Forelimb muscle (tissue), 1 donor: ENCODE measurements at places on chromosomes 3 and 15.
A peak's percentile ranks its signal among the peaks of the same experiment; 100 is the strongest.

DNA sequence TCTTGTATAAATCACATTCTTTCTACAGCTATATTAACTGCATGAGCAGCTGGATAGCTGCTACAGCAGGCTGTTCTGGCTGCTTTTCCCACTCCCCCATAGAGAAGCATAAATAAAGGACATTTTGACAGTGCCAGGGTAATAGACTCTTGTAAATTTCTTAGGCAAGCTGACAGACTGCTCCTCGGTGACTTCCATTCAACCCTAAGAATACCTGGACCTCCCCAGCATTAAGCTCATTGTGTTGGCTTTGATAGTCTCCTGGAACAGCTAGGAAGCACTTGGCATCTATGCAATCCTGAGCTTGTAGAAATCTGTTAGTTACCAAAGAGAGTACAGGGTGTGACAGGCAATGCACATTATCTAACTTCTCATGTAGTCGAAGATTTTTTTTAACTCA lies 475.4 kb downstream of the AGBL1 start:
- DNase-seq: peak; percentile 40

- DNase-seq: no peak
Observed at GRCh38 chr3:145384307-145384706, 776.7 kb downstream of the PLOD2 start.

DNA sequence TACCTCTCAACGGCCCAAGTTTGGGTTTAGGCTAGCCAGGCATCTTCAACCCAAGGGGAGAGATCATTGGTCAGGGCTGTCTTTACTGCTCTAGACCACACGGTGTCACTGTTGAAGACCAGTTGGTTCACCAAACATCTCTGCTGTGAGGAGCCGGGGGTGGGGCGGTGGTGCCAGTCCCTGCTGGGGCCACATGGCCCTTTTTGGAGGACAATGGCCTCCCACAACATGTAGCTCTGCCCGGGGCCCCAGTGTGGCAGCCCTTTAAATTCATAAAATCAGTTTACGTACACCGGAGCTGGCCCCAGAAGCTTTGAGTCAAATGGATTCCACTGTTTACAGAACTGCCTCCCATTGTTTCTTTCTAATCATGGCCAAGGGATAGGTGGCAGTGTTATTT lies 19.1 kb upstream of the TM4SF18 start:
- no peak for DNase-seq

DNA sequence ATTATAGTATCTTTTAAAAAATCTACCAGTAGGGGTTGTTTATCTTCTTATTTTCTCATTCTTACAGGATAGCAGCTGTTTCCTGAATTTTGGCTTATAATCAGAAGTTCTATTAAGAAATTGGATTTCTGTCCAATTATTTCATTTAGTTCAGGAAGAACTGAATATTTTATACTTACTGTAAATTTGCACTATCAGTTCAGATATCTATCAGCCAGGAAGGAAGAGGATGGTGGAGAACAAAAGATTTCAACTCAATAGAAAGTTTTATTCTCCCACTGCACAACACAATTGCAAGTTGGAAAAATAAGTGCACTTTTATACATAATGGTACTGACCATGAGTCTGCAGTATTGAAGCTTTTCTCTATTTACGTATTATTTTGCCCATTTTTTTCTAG lies 400.9 kb downstream of the PLOD2 start:
- no peak for DNase-seq

GRCh38 chr3:29189328-29189727 lies 91.5 kb upstream of the RBMS3 start:
- DNase-seq: no peak

DNA sequence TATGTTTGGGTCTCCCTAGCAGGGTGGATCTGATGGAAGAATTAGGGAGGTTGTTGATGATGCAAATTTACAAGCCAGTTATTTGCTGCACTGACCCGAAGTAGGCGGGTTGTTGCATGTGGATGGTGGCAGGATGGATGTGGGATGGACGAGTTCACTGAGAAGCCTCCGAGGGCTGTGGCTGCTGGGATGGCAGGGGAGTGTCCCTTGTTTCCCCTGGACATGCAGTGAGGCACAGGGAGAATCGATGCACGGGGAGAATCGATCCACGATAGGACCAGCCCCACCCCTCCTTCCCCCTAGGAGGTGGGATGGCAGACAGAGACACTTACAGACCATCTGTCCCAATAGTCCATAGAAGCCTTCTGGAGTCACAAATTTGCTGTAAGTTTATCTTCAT lies 31.0 kb upstream of the KLF13 start:
- DNase-seq: no peak

DNA sequence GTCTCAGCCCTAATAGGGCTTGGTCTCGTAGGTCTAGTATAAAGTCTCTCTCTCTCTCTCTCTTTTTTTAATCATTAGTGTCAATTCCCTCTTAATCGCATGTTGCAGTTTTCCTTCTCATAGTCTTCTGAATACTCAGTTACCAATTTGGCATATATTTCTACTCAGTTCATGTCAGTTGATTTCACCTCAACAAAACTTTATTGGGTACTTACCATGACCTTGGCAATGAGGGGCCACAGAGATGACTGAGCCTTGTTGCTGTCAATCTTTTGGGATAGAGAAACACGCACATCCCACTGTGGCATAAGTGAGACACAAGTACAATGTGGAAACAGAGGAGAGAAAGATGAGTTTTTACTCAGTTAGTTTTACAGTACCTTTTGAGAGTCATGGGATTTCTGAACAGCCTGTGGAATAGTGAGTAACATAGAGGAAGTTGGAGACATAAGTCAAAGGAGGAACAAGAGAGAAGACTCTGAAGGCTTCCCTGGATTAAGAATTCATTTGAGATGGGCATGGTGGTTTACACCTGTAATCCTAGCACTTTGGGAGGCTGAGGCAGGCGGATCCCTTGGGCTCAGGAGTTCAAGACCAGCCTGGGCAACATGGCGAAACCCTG lies 150.2 kb upstream of the CBLB start:
- DNase-seq: no peak

- no peak for DNase-seq
Observed at GRCh38 chr3:131221731-131222130, 159.8 kb upstream of the NUDT16 start.

DNA sequence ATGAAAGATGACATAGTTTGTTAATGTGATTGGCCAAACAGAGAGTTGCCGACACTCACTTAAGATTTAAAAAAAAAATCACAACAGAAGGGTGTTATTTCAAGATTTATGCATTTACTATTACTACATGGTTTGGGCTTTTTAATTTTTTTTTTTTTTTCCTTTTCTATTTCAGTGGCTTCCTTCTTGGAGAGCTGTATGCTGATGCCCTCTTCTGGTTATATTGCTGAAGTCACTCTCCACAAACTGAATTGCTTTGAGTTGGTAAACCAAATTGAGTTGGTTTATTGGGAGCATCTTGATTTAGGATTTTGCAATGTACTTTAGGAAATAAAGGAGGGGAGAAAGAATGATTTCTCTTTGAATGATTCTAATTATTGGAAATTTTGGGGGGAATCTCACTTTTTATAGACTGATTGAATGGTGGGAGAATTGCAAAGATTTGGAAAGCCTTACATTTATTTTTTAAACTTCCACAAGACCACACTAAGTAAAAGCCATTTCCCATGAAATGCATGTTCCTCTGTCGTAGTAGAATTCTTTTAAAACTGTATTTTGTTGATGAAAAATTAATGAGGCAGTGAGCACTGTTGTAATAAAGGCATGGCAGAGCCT lies 186.6 kb upstream of the FEZF2 start:
- DNase-seq: peak; percentile 6

DNA sequence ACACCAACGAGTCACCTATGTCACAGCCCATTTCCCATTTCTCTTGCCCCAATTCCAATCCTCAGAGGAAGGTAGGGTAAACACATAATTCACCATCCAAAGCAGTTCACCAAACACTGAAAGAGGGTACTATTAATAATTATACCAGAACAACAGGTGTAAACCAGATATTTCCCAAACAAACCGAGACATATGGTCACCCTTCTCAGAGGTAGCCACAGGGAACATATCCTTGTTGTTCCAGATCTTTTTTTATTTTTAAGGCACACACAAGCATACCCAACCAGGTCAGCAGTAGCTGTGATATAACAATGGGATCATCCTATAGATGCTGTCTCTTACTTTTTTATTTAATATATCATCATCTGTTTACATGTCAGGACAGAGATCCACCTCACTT lies 24.7 kb downstream of the MAGI1 start:
- no peak for DNase-seq

DNA sequence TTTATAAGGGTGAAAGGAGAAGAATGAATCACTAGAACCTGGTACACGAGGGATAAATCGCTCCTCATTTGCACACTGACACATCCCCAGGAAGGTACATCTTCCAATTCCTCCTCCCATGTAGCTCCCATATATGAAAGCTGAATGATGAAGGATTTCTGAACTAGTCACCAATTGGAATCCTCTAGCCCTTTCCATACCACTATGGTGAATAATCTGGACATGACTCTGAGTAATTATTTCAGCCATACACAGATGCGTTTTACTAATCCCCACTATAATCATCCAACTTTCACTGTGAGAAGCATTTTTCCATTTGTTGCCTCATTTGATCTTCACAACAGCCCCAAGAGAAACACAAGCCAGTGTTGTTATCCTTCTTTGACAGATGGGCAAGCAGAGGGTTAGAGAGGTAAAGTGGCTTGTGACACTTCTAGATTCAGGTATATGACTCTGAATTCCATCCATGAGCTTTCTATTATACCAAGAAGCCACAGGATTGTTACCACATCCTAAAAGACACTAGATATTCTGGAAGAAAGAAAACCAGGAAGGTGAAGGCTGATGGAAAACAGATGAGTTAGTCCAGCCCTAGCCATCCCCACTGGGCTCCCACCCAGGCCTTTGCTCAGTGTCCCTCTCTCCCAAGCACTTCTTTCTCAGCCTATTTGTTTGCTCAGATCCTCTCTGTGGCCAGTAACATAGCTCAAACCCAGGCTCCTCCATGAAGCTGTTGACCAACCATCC lies 22.2 kb upstream of the BCL6 start:
- no peak for DNase-seq

GRCh38 chr3:113002679-113003078 lies 11.9 kb downstream of the GTPBP8 start:
- no peak for DNase-seq

GRCh38 chr15:78737187-78737820 lies 74.0 kb downstream of the ADAMTS7 start:
- no peak for DNase-seq

GRCh38 chr3:133208184-133208583 lies 170.0 kb downstream of the TMEM108 start:
- no peak for DNase-seq

DNA sequence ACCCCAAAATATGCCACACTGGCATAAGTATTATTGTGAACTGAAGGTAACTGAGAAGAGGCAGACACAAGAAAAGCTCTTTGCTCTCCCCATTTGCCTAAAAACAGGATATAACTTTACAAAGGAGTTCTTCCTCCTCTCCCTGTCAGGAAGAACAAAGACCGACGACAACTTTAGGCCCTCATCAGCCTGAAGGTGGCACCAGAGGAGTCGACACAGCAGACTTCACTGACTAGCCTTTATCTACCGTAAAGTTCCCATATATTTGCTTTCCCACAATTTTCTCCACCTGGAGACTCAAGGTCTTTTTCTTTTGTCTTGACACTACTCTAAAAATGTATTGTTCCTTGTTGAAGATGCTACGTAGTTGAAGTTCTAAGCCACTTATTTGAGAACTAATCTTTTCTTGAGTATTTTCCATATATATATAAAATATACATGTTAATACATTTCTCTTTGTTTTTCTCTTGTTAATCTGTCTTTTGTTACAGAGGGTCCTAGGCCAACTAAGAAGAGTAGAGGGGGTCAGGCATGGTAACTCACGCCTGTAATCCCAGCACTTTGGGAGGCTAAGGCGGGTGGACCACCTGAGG lies 16.2 kb upstream of the XIRP1 start:
- no peak for DNase-seq

DNA sequence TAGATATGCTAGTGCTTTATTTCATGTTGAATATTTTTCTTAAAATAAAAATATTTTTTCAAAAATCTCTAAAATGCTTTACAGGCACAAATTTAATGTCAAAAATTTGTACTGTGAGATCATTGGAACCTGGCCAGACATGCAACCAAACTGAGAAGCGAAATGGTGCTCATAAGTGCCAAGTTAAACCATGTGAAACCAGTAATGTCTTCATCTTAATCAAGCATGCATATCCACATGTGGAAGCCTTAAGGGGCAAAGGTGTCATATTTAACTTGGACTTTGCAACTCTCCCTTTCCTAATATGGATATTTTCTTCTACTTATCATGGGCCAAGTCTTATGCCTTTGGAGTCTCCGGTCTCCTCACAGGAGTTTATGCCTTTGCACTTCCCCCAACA lies 208.9 kb upstream of the COL8A1 start:
- no peak for DNase-seq

- no peak for DNase-seq
Observed at GRCh38 chr3:25768851-25769250, 14.4 kb downstream of the NGLY1 start.

GRCh38 chr3:160616716-160617115 lies 51.3 kb upstream of the KPNA4 start:
- no peak for DNase-seq

- no peak for DNase-seq
Observed at GRCh38 chr3:143526011-143526545, 322.2 kb downstream of the SLC9A9 start.

DNA sequence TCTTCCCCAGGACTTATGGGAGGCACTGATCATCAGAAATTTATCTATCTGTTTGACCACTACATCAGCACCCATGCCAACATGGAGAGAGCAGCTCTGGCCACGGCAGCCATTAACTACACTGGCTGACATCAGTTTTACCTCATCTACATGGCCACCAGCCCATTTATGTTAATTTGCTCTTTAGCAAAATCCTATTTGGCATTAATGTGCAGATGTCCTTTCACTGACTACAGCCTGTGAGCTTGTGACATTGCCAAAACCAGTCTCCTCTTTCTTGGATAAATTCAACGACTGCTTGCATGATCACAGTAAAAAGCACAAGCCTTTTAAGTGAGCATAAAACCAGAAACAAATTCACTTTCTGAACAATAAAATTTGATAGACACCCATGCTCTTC lies 47.5 kb downstream of the NR1I2 start:
- no peak for DNase-seq

- no peak for DNase-seq
Observed at GRCh38 chr3:139620438-139620837, 57.3 kb downstream of the NMNAT3 start.

GRCh38 chr3:17747890-17748247 lies 5.4 kb upstream of the TBC1D5 start:
- DNase-seq: no peak

DNA sequence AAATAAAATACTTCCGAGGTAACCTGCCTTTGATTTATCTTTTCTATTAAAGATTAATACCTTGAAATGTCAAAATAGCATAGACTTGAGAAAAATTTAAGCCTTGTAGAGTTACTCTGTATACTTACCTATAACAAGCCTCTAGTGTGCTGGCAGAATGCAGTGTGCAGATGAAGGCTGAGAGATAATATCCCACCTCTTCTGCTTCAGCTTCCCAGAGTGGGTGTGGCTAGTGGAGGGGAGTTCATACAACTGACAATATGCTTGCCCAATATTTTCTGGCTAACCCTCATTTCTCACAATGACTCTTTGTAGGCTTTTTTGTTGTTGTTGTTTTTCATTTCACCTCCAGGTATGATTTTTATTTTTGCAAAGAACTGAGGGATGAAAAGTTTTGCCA lies 15.7 kb upstream of the ZBTB20 start:
- no peak for DNase-seq

GRCh38 chr3:87855616-87856015 lies 203.2 kb downstream of the CGGBP1 start:
- no peak for DNase-seq

GRCh38 chr3:48012659-48013058 lies 3.6 kb downstream of the MAP4 start:
- no peak for DNase-seq

- DNase-seq: no peak
Observed at GRCh38 chr15:38690719-38691332, 126.2 kb upstream of the RASGRP1 start.
